ENCODE measurements at places on chromosomes 16 and 17. TPM values are rescaled to one million over a fixed set of nuclear protein-coding genes. Genes with fewer than 3 reads are reported as not detected.

HOXB9 gene
- 70.6 TPM for polyA plus RNA-seq

EPX gene
- polyA plus RNA-seq, result 0.99 TPM

IGSF6 gene
- polyA plus RNA-seq, result 2.7 TPM

CHMP6 gene
- polyA plus RNA-seq, result 30.4 TPM

- no peak for DNase-seq
These were observed 11.6 kb downstream of the CPHXL start for GRCh38 chr16:75714661-75715060.
